ENCODE measurements at places on chromosomes 16 and 17.

GRCh38 chr16:57167953-57168352, 17.9 kb downstream of the PSME3IP1 start:
- no peak overlapping the region for H3K27ac ChIP-seq
- peaks cover 5% of the 10 kb centered on the region for H3K4me1 ChIP-seq
- no peak overlapping the region for H3K4me3 ChIP-seq
- no peaks in the 10 kb centered on the region for H3K27me3 ChIP-seq
- peaks cover 53% of the 10 kb centered on the region for H3K36me3 ChIP-seq

GRCh38 chr17:74329378-74329777, 3.4 kb downstream of the KIF19 start:
- DNase-seq, result no peak
- H3K4me3 ChIP-seq, result no peak overlapping the region
- peaks cover 21% of the 10 kb centered on the region for H3K27me3 ChIP-seq

GRCh38 chr16:30722916-30723315, 23.9 kb downstream of the SRCAP start:
- no peak overlapping the region for H3K4me3 ChIP-seq
- peaks cover 67% of the 10 kb centered on the region for H3K36me3 ChIP-seq
- no peaks in the 10 kb centered on the region for H3K27me3 ChIP-seq
- no peak for DNase-seq
- H3K27ac ChIP-seq, result no peak overlapping the region

GRCh38 chr16:68470461-68471150, 22.3 kb upstream of the SMPD3 start:
- H3K4me1 ChIP-seq, result peaks cover 24% of the 10 kb centered on the region
- H3K27me3 ChIP-seq, result peaks cover 9% of the 10 kb centered on the region
- no peak for DNase-seq
- peak overlapping the region; percentile 79 for H3K4me3 ChIP-seq

DNA sequence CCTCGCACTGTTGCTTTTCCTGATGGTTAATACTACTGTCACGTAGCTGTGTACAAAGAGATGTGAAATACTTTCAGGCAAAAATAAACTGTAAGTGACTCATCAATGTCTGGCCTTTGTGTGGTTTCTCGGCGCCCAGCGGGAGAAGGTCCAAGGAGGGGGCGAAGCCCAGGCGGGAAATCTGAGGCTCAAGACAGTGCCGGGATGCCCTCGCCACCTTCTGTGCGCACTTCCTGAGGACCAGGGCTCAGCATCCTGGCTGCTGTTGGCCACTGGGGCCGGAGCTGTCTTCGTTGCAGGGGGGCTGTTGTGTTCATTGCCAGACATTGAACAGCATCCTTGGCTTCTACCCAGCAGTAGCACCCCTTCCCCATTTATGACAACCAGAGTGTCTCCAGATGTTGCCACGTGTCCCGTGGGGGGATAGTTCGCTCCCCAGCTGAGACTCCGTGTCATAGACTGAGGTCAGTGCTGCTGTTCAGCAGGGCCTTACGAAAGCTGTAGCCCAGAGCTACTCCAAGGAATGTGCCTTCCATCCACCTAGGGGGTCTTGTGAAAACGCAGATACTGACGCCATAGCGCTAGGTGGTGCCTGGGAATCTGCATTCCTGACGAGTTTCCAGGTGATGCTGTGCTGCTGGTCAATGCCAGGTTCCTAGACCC, 67.3 kb upstream of the PLCG2 start:
- H3K27me3 ChIP-seq, result no peaks in the 10 kb centered on the region
- H3K4me1 ChIP-seq, result peaks cover 20% of the 10 kb centered on the region
- no peak overlapping the region for H3K4me3 ChIP-seq
- DNase-seq, result no peak
- peaks cover 19% of the 10 kb centered on the region for H3K36me3 ChIP-seq

DNA sequence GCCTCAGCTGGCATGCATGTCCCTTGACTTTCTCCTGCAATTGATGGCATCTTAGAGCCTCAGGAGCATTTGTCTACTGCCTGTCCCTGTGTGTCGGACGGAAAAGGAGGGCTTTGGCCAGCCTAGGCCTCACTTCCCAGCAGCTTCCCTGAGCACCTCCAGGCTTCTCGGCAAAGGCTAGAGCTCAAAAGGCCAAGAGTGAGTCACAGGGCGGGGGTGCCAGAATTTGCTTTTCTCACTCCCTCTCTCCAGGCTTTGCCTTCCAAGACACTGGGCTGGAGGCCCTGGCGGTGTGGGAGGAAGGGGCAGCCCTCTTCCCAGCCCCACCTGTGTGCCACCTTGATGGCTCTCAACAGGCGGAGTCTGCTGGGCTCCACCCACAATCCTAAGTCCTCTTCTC, 107.3 kb upstream of the MAF start:
- peaks cover 16% of the 10 kb centered on the region for H3K4me1 ChIP-seq
- no peak overlapping the region for H3K27ac ChIP-seq
- peaks cover 4% of the 10 kb centered on the region for H3K36me3 ChIP-seq
- DNase-seq, result no peak

- no peaks in the 10 kb centered on the region for H3K36me3 ChIP-seq
- peaks cover 41% of the 10 kb centered on the region for H3K27me3 ChIP-seq
- peaks cover 5% of the 10 kb centered on the region for H3K4me1 ChIP-seq
- H3K27ac ChIP-seq, result no peak overlapping the region
Measured at GRCh38 chr17:46977348-46977747, 1.7 kb downstream of the RPRML start.

DNA sequence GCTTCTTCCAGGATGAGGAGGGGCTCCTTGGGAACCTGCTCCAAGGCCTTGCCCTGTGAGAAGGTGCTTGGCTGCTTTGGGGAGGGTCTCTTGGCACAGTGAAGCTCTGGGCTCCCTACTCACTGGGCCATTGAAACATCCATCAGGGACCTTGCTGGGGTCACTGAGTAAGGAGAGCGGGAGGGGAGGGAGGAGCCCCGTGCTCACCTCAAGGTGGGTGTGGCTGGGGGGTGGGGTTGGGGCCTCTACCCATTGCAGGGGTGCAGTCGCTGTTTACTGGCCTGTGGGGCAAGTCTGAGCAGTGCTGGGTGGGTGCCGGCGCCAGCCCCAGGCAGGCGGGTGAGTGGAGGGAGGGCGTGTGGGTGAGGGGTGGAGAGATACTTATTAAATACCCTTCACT, 9.9 kb downstream of the TNS4 start:
- H3K4me1 ChIP-seq, result peaks cover 37% of the 10 kb centered on the region
- H3K36me3 ChIP-seq, result no peaks in the 10 kb centered on the region
- no peaks in the 10 kb centered on the region for H3K27me3 ChIP-seq

GRCh38 chr17:78107976-78108725, 20.4 kb downstream of the TMC6 start:
- DNase-seq, result no peak
- H3K27me3 ChIP-seq, result no peaks in the 10 kb centered on the region
- peaks cover 54% of the 10 kb centered on the region for H3K36me3 ChIP-seq
- peaks cover 5% of the 10 kb centered on the region for H3K4me1 ChIP-seq
- H3K4me3 ChIP-seq, result no peak overlapping the region

DNA sequence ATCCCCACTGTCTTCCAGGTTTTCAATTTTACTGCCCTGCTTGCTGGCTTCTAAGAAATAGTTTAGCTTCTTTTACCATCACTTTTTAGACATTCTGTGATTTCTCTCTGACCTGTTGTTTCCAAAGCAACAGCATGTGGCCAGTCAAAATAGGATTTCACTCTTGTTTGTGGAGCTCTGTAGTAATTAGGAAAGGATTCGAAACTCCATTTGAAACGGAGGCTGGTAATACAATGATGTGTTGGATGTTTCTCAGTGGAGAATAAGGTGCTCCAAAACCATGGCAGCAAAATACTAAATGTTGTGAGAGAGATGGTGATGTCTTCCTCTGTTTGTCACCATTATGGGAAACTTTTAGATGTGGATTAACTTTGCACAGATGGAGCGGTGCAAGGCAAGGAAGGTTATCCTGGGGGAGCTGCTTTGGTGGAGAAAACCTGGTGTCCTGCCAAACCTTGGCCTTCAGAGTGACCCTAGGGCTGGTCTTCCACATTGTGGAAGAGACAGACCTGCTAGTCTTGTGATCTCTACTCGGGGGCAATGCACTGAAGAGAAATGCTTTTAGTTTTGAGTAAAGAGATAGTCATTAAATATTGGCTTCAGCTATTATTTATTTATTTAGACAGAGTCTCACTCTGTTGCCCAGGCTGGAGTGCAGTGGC, 79.4 kb downstream of the PRKCA start:
- no peaks in the 10 kb centered on the region for H3K27me3 ChIP-seq
- H3K4me1 ChIP-seq, result peaks cover 43% of the 10 kb centered on the region
- H3K27ac ChIP-seq, result no peak overlapping the region

DNA sequence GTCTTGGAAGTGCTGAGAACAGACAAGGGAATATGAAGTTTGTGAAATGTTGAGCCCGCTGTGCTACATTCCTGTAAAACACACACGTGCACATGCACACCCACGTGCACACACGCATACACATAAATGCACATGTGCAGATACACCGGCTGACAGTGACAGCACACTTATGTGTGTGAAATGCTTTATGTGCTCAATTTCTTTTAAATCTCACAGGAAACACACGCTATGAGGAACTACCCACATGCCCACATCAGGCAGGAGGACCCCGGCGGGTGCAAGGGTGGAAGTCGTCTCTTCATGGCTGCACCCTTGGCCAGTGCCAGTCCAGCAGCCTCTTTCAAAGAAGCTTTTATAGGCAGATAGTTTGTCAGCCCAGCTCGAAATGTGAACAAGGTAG, 561 bp upstream of the WFDC1 start:
- no peak for DNase-seq
- peaks cover 46% of the 10 kb centered on the region for H3K27me3 ChIP-seq
- no peaks in the 10 kb centered on the region for H3K36me3 ChIP-seq
- no peaks in the 10 kb centered on the region for H3K4me1 ChIP-seq
- H3K4me3 ChIP-seq, result no peak overlapping the region
- no peak overlapping the region for H3K27ac ChIP-seq

DNA sequence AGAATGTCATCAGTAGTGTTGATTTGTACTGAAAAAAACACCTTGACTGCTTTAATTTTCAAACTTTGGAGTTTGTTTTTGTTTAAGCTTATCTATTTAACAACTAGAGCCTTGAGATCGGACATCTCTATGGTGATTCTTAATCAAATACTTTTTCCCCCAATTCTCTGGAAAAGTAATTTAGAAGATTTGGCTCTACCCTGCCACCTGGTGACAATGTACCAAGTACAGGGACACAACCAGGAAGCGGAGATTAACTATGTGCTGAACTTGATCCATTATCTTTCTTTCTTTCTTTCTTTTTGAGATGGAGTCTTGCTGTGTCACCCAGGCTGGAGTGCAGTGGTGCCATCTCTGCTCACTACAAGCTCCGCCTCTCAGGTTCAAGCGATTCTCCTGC, 30.8 kb downstream of the USP43 start:
- H3K27me3 ChIP-seq, result no peaks in the 10 kb centered on the region
- no peak overlapping the region for H3K27ac ChIP-seq
- H3K4me1 ChIP-seq, result no peaks in the 10 kb centered on the region

- no peak overlapping the region for H3K27ac ChIP-seq
- DNase-seq, result no peak
- no peaks in the 10 kb centered on the region for H3K36me3 ChIP-seq
- no peak overlapping the region for H3K4me3 ChIP-seq
- H3K4me1 ChIP-seq, result no peaks in the 10 kb centered on the region
- peaks cover 11% of the 10 kb centered on the region for H3K27me3 ChIP-seq
Measured at GRCh38 chr17:49443862-49444261, 29.2 kb upstream of the PHB1 start.

DNA sequence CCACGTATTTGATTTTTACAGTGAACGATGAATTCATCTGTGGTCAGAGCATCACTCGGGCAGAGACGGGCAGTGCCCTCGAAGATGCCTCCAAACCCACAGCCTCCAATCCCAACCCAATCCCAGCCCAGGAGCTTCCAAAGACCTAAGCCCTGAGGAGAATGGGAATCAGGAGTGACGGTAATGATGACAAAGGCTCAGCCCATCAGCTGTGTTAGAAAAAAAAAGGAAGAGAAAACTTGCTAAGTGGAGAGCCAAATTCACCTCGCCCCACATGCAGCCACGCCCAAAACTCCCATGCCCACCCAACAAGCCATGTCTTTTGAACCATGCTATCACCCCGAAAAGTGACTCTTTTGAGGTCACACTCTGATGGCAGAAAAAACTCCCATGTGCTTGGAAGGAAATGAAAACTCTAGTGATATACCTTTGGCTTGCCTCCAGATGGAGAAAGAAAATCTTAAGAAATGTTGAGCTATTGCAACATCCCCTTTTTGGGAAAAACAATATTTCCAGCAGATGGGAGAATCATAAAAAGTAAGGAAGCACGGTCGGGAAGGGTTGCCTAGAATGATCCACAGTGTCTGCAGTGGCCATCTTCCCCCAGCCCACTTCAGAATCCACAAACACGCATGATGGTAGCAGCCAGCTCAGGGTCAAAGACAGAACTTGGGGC, 37.7 kb downstream of the XYLT1 start:
- H3K36me3 ChIP-seq, result peaks cover 38% of the 10 kb centered on the region
- no peak overlapping the region for H3K27ac ChIP-seq
- H3K4me3 ChIP-seq, result no peak overlapping the region
- H3K4me1 ChIP-seq, result peaks cover 18% of the 10 kb centered on the region

DNA sequence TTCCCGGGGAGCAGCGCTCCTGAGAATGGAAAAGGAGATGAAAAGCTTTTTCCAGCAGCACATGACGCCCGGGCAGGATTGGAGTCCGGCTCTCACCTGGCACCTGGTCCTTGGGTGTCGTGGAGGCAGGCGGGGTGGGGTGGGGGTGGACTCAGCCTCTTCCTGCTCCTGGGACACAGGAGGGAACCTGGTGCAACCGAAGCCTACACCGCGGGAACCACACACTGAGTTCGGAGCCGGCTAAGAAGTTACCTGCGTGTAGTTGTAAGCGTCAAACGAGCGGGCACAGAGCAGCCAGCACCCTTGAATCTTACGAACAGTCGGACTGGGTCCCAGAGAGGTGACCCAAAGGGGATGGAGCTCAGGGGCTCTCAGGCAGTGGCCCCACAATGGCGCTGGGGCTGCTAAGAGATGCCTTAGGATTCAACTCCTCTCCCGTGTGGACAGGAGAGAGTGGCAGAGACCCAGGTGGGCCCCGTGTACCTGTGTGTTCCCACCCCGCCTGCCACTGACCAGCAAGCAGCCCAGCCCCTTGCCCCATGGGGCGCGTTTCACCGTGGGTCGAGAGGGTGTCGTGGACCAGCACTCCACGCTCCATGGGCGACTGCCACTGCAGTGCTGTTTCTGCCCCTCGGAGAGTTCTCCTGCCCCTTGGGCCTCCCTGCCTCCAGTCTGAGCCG, 105.8 kb upstream of the METRNL start:
- no peaks in the 10 kb centered on the region for H3K27me3 ChIP-seq
- H3K4me1 ChIP-seq, result peaks cover 9% of the 10 kb centered on the region
- no peaks in the 10 kb centered on the region for H3K36me3 ChIP-seq
- H3K4me3 ChIP-seq, result no peak overlapping the region
- no peak for DNase-seq

- no peak for DNase-seq
- H3K4me1 ChIP-seq, result no peaks in the 10 kb centered on the region
- H3K36me3 ChIP-seq, result no peaks in the 10 kb centered on the region
- H3K27ac ChIP-seq, result no peak overlapping the region
- H3K4me3 ChIP-seq, result no peak overlapping the region
- peaks cover 5% of the 10 kb centered on the region for H3K27me3 ChIP-seq
Measured at GRCh38 chr16:85853547-85854545, 45.1 kb upstream of the IRF8 start.

GRCh38 chr17:35117984-35118383, 1.7 kb downstream of the RAD51D start:
- H3K4me3 ChIP-seq, result peak overlapping the region; percentile 86
- peaks cover 18% of the 10 kb centered on the region for H3K36me3 ChIP-seq
- peak; percentile 10 for DNase-seq
- H3K4me1 ChIP-seq, result peaks cover 22% of the 10 kb centered on the region
- peak overlapping the region; percentile 56 for H3K27ac ChIP-seq

GRCh38 chr16:50802000-50802399, 60.1 kb downstream of the CYLD start:
- peaks cover 30% of the 10 kb centered on the region for H3K36me3 ChIP-seq
- H3K27me3 ChIP-seq, result no peaks in the 10 kb centered on the region
- DNase-seq, result no peak
- no peak overlapping the region for H3K27ac ChIP-seq
- no peak overlapping the region for H3K4me3 ChIP-seq
